Activated CD4-positive, alpha-beta T cell treated with anti-CD3 and anti-CD28 coated beads, Interleukin-2, Interleukin-6, amounts not matched to agents 100 ng/mL and 50 ng/mL, durations not matched to agents 16 hours and 8 hours (primary cell): ENCODE measurements at places on chromosomes 1 and 21.

GRCh38 chr1:14242123-14242522 lies 356.4 kb upstream of the KAZN start:
- DNase-seq = no peak

GRCh38 chr1:200048244-200048643 lies 20.7 kb downstream of the NR5A2 start:
- DNase-seq = no peak

DNA sequence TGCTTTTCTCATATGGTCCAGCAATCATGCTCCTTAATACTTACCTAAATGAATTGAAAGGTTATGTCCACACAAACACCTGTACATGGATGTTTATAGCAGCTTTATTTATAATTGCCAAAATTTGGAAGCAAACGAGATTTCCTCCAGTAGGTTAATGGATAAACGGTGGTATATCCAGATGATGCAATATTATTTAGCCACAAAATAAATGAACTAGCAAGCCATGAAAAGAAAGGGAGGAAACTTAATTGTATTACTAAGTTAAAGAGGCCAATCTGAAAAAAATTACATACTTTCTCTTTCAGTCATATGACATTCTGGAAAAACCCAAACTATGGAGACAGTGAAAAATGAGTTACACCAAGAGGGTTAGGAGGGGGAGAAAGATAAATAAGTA lies 76.3 kb upstream of the LRRC7 start:
- DNase-seq = no peak

GRCh38 chr1:201172999-201173610 lies 17.5 kb upstream of the IGFN1 start:
- DNase-seq = no peak

- DNase-seq = no peak
Measured at GRCh38 chr1:186574926-186575325, 105.3 kb downstream of the PTGS2 start.

DNA sequence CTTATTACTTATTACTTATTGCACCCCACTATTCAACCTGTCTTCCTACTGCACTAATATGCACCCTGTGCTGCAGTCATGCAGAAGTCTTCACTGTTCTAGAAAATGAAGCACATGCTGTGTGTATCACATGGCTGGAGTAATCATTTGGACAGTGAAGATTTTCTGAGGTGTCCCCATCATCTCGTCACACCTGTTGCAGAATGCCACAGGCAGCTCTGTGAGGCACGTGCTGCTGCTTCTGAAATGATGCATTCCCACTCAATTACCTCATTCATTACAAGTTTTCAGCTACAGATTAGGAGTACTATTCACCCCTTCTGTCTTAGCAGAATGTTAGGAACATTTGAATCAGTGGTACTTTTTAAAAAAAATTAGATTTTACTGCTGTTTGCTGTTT lies 325.7 kb upstream of the ST6GALNAC5 start:
- no peak for DNase-seq

GRCh38 chr1:33426916-33427315 lies 4.0 kb downstream of the PHC2 start:
- DNase-seq = no peak

DNA sequence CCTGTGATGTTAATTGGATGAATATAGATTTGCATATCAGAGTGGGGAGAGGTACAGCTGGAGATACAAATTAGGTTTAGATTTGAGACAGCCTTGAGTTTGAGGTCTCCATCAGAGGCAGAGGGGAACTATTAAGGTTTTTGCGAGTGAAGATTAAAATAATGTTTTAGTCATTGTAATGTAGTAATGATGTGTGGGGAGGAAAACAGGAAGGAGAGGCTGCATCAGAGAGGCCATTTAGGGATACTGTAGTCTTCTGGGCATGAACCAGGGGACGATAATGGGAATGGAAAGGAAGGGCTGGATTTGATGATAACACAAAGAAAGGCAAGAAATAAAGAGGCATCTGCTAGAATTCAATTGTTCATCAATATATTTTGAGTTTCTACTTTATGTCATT lies 9.5 kb downstream of the CD84 start:
- DNase-seq = no peak
